IMR-90 (cell line): ENCODE measurements at places on chromosomes 12 and 14. TPM values are rescaled to one million over a fixed set of nuclear protein-coding genes. Genes with fewer than 3 reads are reported as not detected.

DNA sequence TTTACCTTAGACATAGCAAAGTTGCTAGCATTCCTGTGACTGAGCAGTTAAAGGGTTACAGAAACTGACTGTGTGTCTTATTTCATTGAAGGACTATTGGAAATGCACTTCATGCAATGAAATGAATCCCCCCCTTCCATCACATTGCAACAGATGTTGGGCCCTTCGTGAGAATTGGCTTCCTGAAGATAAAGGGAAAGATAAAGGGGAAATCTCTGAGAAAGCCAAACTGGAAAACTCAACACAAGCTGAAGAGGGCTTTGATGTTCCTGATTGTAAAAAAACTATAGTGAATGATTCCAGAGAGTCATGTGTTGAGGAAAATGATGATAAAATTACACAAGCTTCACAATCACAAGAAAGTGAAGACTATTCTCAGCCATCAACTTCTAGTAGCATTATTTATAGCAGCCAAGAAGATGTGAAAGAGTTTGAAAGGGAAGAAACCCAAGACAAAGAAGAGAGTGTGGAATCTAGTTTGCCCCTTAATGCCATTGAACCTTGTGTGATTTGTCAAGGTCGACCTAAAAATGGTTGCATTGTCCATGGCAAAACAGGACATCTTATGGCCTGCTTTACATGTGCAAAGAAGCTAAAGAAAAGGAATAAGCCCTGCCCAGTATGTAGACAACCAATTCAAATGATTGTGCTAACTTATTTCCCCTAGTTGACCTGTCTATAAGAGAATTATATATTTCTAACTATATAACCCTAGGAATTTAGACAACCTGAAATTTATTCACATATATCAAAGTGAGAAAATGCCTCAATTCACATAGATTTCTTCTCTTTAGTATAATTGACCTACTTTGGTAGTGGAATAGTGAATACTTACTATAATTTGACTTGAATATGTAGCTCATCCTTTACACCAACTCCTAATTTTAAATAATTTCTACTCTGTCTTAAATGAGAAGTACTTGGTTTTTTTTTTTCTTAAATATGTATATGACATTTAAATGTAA lies 31.5 kb downstream of the MDM2 start:
- no peaks in the 10 kb centered on the region for H3K4me1 ChIP-seq
- no peaks in the 10 kb centered on the region for H3K27me3 ChIP-seq

- no peak for DNase-seq
- no peaks in the 10 kb centered on the region for H3K27me3 ChIP-seq
- H3K27ac ChIP-seq: no peak overlapping the region
- no peak overlapping the region for H3K4me3 ChIP-seq
- H3K36me3 ChIP-seq: no peaks in the 10 kb centered on the region
- no peaks in the 10 kb centered on the region for H3K4me1 ChIP-seq
These were observed 112.2 kb upstream of the SFSWAP start for GRCh38 chr12:131598717-131599116.

- H3K27me3 ChIP-seq: no peaks in the 10 kb centered on the region
- no peak overlapping the region for H3K4me3 ChIP-seq
- no peak overlapping the region for H3K27ac ChIP-seq
- H3K4me1 ChIP-seq: peaks cover 8% of the 10 kb centered on the region
- DNase-seq: no peak
- H3K36me3 ChIP-seq: peaks cover 17% of the 10 kb centered on the region
These were observed 45.6 kb downstream of the SCAF11 start for GRCh38 chr12:45944771-45945170.

GRCh38 chr14:57060276-57060955 lies 208.3 kb downstream of the EXOC5 start:
- H3K4me1 ChIP-seq: no peaks in the 10 kb centered on the region
- DNase-seq: no peak
- no peaks in the 10 kb centered on the region for H3K27me3 ChIP-seq
- no peaks in the 10 kb centered on the region for H3K36me3 ChIP-seq

DNA sequence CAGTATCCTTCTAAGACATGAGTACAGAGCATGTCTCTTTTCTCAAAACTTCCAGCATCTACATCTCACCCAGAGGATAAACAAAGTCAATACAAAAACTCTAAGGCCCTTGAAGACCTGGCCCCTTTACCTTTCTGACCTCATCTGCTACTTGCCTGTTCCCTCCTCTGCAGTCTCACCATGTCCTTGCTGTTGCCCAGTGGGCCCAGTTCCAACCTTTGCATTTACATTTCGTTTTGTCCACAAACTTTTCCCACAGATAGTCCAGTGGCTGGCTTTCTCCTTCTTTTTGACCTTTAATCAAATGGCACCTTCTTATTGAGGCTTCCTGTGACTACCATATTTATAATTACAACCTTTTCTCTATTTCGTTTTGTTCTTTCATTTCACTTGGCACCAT lies 1.6 kb downstream of the IRAK4 start:
- H3K27me3 ChIP-seq: no peaks in the 10 kb centered on the region
- no peak overlapping the region for H3K4me3 ChIP-seq
- H3K36me3 ChIP-seq: no peaks in the 10 kb centered on the region
- peaks cover 12% of the 10 kb centered on the region for H3K4me1 ChIP-seq
- DNase-seq: no peak

The SYCP3 gene
- total RNA-seq: under 0.01 TPM in 1 of 2 replicates, not detected in the other

The TUNAR gene
- not detected in 2 replicates for total RNA-seq

DNA sequence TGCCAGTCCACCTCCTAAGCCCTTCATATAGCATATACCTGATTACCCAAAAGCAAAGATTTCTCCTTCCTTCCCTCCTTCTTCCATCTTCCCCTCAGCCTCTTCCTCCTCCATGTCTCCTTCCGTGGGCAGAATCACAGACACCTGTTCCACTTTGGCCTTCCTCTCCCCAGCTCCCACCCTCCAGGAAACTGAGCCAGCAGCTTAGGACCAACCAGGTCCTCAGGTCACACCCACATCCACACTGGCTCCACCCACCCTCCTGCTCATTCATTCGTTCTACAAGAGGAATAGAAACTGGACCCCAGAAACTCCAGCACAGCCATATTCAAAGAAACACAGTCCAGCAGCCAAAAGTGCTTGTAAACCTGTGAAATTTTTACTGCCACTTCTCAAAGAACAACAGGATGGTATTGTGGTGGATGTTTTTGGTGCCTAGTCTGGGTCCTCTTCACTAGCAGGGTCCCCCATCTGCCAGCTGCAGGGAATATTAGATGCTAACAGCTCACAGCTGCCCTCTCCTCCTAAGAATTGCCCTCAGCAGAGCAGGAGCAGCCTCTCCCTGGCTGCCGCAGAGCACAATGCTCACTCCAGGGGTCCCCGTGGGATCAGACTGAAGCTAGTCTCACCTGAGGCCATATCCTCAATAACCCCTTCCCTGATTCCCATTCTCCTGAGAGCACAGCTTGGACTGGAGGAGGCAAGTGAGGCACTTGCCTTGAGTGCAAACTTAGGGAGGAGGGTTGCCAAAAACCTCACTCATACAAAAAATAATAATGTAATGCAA lies 18.4 kb downstream of the CMKLR1 start:
- H3K4me1 ChIP-seq: no peaks in the 10 kb centered on the region
- no peak overlapping the region for H3K27ac ChIP-seq
- H3K4me3 ChIP-seq: no peak overlapping the region
- DNase-seq: no peak

DNA sequence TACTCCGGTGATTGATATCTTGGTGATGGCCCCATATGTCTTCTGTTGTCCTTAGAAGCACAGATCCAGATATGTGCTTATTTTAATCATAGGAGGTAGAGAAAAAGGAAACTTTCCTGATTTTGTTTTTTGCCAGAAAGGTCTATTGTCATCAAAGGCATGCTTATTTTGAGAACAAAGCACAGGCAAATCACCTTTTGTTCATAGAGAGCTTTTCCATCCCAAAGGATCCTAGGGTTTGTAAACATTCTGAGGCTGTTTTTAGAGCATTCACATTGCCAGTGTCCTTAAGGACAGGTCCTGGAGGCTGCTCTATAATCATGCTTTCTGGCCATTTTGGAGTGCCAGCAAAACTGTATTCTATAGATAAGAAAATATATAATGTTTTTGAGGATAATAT lies 148.5 kb upstream of the SEL1L start:
- no peak for DNase-seq
- H3K36me3 ChIP-seq: no peaks in the 10 kb centered on the region
- H3K4me1 ChIP-seq: no peaks in the 10 kb centered on the region

GRCh38 chr12:110304061-110304551 lies 23.1 kb downstream of the ATP2A2 start:
- peak overlapping the region; percentile 61 for H3K27ac ChIP-seq
- H3K27me3 ChIP-seq: no peaks in the 10 kb centered on the region
- H3K4me1 ChIP-seq: peaks cover 18% of the 10 kb centered on the region
- H3K4me3 ChIP-seq: no peak overlapping the region
- DNase-seq: peak; percentile 68

DNA sequence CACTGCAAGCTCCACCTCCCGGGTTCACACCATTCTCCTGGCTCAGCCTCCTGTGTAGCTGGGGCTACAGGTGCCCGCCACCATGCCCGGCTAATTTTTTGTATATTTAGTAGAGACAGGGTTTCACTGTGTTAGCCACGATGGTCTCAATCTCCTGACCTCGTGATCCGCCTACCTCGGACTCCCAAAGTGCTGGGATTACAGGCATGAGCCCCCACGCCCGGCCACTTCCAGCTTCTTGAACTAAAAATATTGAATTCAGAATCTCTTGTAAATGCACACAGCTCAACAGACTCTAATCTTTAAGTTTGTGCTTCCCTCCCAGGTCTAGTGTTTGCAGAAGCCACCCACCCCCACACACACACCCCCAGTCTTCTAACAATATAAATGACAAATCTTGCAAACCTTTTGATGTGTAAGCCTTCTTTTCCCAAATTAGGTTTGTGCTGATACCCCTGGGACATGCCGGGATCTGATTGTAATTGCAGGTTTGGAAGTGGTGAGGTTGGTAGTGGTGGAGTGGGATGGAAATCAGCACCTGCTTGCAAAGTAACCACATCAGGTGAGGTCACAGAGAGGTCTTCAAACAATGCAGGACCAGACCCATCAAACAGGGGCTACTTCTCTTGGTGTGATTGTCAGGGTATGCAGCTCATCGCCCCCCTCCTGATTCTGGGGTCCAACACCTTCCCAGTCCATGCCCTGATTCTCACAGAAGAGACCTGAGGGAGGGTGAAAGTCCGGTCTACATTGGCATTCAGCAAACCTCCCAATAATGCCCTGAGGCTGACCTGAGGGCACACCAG lies 51.4 kb upstream of the GPR132 start:
- H3K4me3 ChIP-seq: no peak overlapping the region
- no peak overlapping the region for H3K27ac ChIP-seq
- H3K4me1 ChIP-seq: no peaks in the 10 kb centered on the region
- H3K27me3 ChIP-seq: peaks cover 42% of the 10 kb centered on the region
- H3K36me3 ChIP-seq: no peaks in the 10 kb centered on the region

The DAO gene
- total RNA-seq: not detected in 2 replicates

- H3K36me3 ChIP-seq: peaks cover 21% of the 10 kb centered on the region
- no peak for DNase-seq
- H3K4me3 ChIP-seq: no peak overlapping the region
- no peak overlapping the region for H3K27ac ChIP-seq
- H3K27me3 ChIP-seq: no peaks in the 10 kb centered on the region
These were observed 49.3 kb upstream of the AMN start for GRCh38 chr14:102873131-102873530.

The PIANP gene
- total RNA-seq: under 0.01 and 0.18 TPM in 2 replicates

GRCh38 chr12:119255314-119255713 lies 76.6 kb downstream of the HSPB8 start:
- no peaks in the 10 kb centered on the region for H3K27me3 ChIP-seq
- H3K36me3 ChIP-seq: no peaks in the 10 kb centered on the region
- no peak for DNase-seq
- no peaks in the 10 kb centered on the region for H3K4me1 ChIP-seq
